Activated T-cell treated with anti-CD3 and anti-CD28 coated beads for 48 hours (primary cell): ENCODE measurements at places on chromosomes 5 and 9.
A peak's percentile ranks its signal among the peaks of the same experiment; 100 is the strongest.

DNA sequence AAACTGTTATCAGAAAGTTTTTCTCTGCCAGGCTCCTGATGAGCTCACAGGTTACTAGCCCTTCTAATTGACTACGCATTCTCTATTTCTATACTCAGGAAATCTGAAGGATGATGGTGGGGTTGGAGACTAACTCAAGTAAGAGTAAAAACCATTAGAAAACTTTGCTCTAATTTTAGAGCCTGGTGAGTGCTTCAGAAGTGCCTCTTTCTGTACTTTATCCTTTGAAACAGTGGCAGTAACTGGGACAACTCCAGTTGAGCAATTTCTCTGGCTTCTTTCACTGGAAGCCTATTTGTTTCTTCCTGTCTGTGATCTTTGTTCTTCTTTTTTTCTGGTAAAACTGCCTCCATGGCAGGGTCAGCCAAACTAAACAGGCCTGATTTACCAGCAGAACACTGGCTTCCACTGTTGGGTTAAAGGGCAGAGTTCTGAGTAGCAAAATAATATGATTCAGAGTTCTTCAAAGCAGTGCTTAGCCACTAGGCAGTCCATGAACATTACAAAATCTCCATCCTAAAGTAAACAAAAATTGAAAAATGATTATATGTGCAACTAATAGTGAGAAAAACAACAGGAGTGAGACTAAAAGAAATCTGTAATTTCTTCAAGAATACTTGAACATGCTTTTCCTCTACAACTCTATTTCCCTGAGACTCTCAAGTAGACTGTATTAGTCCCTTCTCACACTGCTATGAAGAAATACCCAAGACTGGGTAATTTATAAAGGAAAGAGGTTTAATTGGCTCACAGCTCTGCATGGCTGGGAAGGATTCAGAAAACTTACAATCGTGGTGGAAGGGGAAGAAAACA, 79.8 kb downstream of the MROH2B start:
- DNase-seq = no peak

DNA sequence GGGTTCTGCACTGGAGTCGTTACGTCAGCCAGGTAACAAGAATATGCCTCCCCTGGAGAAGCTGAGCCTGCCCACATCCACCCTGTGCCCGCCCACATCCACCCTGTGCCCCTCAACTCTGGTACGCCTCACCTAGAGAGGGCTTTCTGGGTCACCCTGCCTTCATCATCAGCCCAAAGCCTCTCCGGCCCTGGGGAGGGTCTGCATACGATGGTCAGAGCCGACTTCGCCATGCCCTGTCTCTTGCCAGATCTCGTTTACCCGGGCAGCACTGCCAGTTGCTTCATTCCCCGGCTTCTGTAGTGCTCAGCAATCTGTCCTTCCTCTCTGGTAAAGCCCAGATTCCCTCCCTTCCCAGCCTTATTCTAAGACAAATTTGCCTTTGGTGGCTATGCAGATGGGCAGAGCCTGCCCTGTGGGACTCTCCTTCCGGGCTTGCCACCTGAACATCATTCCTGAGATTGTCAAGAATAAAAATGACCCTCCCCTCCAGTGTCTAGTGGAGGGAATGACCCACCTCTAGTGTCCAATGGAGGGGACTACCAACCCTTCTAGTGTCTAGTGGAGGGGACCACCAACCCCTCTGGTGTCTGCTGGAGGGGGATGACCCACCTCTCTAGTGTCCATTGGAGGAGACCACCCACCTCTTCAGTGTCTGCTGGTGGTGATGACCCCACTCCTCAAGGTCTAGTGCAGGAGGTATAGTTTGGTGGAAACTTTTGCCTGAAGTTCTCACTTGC, 3.4 kb downstream of the PLEKHG4B start:
- DNase-seq = no peak

DNA sequence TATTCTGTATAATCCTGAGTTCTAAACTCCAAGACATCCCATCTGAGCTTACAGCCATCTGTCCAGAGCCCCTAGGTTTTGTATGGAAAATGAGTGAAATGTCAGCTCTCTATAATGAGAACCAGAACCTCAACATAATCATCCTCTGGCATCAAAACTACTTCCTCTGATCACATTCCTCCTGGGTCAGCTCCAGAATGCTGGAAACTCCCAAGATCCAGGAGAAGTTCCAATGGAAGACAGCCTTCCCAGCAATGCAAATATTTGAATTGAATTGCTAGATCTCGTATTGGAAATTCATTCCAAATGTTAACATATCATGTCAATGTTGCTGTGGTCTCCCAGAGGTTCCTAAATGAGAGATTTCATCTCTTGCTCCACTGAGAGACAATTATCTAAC, 23.8 kb downstream of the C9 start:
- DNase-seq = no peak

GRCh38 chr5:6603643-6604042, 29.2 kb downstream of the NSUN2 start:
- no peak for DNase-seq

- DNase-seq = no peak
Measured at GRCh38 chr9:117413346-117414219, 1.3 kb downstream of the ASTN2 start.

- DNase-seq = no peak
Measured at GRCh38 chr9:72415163-72415562, 50.2 kb upstream of the ZFAND5 start.

DNA sequence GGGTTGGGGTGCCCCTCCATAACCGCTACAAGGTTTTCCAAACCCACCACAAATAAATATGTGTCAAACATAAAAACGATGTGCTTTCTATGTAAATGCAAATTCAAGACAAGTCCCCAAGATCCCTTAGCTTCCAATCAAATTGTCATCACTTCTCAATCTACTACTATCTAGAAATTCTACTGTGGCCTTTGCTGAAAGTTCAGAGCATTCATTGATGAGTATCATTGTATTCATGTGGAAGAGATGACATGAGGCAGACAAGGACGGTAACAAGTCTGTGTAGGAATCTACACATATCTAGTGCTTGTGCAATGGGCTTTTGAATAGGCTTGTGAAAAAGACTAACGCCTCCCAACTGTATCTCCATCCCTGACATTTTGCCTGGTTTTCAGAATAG, 524.6 kb downstream of the PDE4D start:
- DNase-seq = no peak

- no peak for DNase-seq
Measured at GRCh38 chr9:89801341-89801740, 196.5 kb downstream of the GADD45G start.

GRCh38 chr5:119276978-119277377, 78.8 kb upstream of the TNFAIP8 start:
- DNase-seq = no peak

- no peak for DNase-seq
Measured at GRCh38 chr5:125294844-125295243, 548.4 kb upstream of the ZNF608 start.

DNA sequence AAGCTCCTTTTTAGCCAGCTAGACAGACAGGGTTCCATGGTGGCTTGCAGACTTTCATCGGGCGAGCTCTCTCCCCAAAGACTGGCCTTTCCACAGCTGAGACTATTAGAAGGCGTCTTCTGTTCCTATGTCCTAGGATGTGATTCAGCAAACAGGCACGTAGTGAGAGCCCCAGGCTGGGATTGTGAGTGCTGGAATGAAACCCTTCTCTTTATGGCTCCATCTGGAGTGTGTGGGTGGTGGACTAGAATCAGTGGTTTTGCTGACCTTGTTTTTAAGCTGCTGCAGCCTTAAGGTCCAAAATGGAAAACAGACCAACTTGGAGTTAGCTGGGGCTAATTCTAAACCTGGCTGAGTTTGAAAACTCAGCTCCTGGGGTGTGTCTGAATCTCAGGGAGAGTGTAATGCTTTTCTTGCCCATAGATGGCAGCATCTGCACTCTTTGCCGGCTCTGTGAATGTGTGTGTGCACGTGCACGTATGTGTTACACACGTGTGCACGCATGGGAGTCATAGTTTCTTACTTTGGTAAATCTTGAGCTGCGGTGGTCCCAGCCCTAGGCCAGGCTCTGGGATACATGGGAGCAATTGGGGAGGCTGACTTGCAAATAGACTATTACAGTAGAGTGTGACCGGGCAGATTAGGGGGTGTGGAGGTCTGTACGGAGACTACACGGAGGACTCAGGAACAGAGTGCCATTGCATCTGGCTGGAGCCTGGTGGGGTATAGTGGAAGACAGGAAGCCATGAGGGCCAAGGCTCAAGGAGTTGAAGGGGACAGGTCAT, 10.7 kb downstream of the GSN start:
- peak; percentile 23 for DNase-seq

GRCh38 chr9:118038713-118039112, 334.5 kb downstream of the TLR4 start:
- DNase-seq = no peak

DNA sequence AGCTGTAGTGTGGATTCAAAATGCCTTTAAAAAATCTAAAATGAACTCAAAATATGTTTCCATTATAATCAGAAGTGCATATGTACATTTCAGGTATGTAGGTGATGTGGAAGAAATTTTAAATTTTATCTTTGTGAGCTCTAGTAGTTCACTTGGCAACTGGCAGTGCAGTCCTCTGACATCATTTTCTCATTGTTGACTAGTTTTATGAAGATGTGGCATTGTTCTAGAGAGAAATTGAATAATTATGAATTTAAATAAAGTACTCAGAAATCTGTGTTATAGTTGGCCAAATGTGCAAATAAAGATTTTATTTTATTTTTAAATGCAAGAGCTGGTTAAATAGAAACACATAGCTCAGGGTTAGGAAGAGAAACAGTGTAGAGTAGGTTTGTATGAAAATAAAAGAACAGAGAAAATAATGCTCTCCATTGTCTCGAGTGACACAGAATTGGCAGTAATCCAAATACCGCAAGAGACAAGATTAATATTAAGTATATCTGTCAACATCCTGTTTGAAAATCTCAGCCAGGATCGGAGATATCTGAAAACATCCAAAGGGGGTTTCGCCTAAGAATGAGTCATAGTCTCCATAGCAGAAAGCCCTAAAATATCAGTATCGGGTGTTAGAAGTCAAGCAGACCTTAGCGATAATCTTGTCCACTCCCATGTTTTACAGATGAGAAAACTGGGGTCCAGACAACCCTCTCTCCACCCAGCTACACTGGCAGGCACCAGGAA, 189.4 kb downstream of the CCDC192 start:
- no peak for DNase-seq

- DNase-seq = no peak
Measured at GRCh38 chr9:136678624-136679023, 8.6 kb downstream of the AGPAT2 start.

- DNase-seq = no peak
Measured at GRCh38 chr9:78133751-78134150, 102.1 kb upstream of the CEP78 start.

DNA sequence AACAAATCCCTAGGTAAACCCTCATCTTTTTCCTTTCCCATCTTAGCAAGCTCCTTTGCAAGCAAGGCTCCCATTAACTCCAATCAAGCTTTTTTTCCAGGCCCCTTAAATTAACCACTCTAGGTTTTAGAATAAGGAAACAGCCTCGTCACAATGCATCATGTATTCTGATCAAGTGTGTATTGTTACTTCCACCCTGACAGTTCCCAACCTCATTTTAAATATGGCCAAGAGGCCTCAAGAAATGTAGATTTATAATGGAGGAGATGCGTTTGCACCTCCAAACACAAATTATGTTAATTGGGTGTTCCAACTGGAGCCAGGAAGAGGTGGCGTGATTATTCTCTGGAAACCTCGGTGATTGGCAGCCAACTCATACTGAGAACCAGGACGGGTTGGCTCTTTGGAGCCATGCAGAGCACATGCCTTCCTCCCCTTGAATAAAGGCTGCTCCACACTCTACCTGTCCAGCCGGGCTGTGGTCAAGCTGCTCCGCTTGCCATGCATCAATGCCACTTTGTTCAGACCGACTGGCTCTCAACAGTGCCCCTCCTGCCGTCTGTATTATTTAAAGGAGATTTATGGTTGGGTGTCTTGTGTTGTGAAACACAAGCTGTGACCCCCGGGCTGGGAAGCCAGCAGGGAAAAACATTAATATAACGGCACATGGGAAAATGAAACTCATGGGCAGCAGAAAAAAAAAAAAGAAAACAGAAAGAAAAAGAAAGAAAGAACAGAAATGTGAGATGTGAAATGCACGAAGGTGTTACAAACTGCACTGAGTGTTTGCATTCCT, 191.1 kb downstream of the EBF1 start:
- no peak for DNase-seq

DNA sequence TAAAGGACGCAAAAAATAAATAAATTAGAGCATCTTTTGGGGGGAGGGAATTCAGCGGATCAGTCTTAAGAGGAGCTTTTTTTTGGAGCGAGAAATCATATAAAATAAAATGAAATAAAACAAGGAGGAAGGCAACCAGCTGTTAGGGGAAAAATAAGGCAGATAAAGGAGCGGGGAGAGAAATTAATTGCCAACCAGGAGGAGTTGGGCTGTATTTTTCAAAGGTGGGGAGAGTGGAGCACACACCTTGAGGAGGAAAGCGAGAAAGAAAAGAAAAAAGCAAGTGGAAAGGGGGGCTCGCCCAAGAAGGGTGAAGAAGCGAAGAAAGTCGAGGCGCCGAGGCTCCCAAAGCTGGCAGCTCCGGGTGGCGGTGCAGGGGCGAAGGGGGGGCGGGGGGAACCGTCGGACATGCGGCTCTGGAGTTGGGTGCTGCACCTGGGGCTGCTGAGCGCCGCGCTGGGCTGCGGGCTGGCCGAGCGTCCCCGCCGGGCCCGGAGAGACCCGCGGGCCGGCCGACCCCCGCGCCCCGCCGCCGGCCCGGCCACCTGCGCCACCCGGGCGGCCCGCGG, at the start of gene PAPPA:
PAPPA (plus strand) TSS at position 27 of the 569 bp plus-strand sequence; CDS start at position 409, 382 bp downstream.
- no peak for DNase-seq

DNA sequence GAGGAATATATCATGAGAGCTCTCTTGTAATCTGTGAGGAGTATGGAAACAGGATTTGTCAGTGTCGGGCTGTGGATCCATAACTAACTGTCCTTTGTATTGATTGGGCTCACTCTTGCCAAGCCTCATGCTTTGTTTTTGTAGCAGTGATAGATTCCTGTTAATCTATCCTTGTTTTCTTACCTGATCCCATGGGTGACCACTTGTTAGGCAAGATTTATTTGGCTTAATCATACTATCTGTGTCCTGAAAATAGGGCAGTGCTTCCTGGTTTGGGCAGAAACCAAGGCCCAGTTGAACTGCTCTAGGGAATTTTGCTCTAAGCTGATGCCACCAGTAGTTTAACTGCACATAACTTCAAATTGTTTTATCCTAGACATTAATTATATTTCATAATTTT, 6.1 kb downstream of the NDFIP1 start:
- no peak for DNase-seq

- no peak for DNase-seq
Measured at GRCh38 chr9:79681576-79681975, 109.8 kb downstream of the TLE4 start.

DNA sequence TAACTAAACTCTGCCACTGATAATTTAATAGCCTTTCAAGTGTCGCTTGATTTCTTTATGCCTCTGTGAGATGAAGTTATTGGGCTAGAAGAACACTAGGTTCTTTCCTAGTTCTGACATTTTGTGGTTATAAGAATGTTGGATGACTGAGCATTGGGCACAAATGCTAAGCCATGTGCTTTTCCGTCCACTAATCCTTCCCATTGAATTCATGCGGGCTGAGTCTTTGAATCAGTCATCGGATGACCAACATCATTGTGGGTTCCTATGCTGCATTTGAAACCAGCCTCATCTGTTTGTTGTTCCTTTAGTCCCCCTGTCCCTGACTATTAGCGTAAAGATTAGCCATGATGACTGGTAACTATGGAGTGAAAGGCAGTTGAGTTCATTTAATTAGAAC, 58.5 kb downstream of the ALDH1A1 start:
- DNase-seq = no peak
